ENCODE measurements at places on chromosomes 13 and 19.

GRCh38 chr13:59459972-59460371 is 703.8 kb downstream of the DIAPH3 start:
- DNase-seq, result no peak

- no peak for DNase-seq
Observed at GRCh38 chr19:30968210-30968609, 381.0 kb downstream of the TSHZ3 start.

DNA sequence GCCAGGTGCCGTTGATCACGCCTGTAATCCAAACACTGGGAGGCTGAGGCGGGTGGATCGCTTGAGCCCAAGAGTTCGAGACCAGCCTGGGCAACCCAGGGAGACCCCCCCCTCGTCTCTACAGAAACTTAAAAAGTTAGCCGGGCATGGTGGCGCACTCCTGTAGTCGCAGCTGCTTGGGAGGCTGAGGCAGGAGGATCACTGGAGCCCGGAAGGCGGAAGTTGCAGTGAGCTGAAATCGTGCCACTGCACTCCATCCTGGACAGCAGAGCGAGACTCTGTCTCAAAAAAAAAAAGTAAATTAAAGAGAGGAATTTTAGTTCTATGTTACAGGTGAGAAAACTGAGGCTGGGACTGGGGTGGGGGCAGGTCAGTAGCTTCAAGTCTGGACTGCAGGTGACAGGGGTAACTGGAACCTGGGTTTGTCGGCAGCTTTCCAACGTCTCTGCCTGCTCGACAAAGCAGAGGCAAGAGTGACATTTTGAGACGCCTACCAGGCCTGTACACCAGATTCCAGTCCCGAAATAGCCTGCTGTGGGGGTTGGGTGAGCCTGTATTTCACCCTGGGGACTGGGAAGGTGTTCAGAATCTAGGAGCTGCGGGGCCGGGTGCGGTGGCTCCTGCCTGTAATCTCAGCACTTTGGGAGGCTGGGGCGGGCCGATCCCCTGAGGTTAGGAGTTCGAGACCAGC is 1.2 kb downstream of the SELENOW start:
- no peak for DNase-seq

DNA sequence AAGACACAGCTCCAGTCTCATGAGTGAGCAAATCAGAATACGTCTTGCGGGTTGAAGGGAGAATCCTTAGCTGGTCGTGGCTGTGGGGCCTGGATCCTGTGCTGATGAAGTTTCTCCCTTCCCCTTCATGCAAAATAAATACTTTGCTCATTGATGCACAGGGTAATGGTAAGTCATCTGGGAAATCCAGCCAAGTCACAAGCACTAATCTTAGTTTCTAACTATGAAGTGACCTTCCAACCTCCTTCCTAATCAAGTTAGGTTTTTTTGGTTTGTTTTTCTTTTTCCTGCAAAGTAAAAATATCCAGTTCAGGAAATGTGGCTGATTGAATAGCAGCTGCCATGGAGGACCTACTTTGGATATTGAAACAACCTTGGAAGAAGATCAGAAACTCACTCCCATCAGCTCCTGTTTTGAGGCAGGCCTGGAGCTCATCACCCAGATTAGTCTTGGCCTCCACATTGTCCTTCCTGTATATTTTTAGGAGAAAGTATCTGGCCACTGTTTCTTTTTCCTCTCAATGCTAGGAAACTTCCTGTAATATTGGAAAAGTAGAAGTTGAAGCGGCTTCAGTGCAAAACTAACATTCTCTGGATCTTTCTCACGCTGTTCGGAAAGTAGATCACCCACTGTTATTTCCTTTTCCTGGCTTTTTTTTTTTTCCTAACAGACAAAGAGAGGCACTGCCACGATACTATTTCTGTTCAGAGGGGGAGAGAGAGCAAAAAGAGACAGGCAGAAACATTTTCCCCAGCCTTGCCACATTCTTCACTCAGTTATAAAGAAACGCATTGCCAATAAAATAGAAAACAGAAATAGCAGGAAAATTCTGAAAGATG is 12.3 kb upstream of the ARL11 start:
- no peak for DNase-seq

GRCh38 chr13:46126552-46127357 is 21.9 kb upstream of the CPB2 start:
- peak; percentile 75 for DNase-seq

- DNase-seq, result peak; percentile 96
Observed at GRCh38 chr13:40564342-40565001, 102.0 kb downstream of the FOXO1 start.

GRCh38 chr19:40442328-40443130 is 1.6 kb downstream of the SERTAD3 start:
- no peak for DNase-seq

DNA sequence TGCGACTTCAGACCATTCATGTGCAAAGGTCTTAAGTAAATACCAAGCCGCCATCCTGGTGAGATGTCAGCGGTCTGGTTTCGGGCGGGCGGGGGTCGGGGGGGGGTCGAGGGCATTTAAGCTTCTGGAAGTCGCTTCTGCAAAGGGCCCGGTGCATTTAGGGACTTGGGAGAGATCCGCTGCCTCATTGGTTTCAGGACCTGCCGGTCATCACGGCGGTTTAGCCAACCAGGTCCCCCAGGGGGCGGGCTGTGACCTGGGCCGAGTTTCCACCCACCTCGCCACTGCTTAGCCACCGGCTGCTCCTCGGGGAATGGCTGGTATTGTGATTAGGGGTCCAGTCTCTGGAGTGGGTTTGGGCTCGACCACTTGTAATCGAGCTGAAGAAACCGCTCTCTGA is 7.8 kb downstream of the ANKLE1 start:
- DNase-seq, result no peak

DNA sequence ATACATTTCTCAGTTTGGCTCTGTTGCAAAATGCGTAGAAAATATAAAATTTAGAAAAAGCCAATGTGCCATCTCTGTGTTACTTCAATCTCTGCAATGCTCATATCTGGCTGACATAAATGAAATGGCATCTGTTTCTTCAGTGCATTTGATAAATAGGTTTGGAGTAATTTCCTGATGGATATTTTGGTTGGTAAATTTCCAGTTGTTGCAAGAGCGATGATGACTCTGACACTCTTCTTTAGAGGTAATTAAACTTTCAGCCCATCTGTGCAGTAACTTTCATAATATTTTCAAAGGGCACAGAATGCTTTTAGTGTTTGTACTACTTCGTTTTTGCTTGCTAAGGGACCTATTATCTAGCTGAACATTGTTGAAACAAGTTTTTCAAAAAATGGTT is 1286.4 kb downstream of the PCDH9 start:
- DNase-seq, result no peak

GRCh38 chr13:73210218-73210883 is 151.5 kb downstream of the KLF5 start:
- peak; percentile 82 for DNase-seq

GRCh38 chr13:99273128-99273527 is 14.9 kb upstream of the GPR18 start:
- DNase-seq, result no peak

- DNase-seq, result no peak
Observed at GRCh38 chr13:100130092-100130491, 41.2 kb downstream of the PCCA start.

- DNase-seq, result no peak
Observed at GRCh38 chr13:78460176-78460575, 143.2 kb downstream of the POU4F1 start.

- no peak for DNase-seq
Observed at GRCh38 chr19:42596391-42597072, 1.8 kb upstream of the CEACAM8 start.

GRCh38 chr13:27541386-27541785 is 78.9 kb downstream of the LNX2 start:
- DNase-seq, result no peak

DNA sequence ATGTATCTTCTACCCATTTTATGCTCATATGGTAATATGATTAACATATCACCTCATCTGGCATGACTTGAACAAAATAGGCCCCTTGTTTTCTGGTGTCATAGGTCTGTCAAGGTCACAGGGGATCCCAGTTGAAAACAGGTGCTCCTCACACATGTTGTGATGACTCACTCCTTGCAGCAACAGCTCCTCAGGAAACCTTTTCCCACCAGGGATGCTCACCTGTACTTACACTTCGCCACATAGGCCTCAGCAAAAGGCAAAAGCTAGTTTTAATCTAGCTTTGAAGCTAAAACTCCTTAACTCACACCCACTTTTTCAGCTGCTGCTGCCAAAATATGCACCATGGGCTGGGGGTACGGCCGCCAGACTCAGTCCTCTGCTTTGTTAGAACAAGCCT is 110.0 kb upstream of the SOX21 start:
- DNase-seq, result no peak

DNA sequence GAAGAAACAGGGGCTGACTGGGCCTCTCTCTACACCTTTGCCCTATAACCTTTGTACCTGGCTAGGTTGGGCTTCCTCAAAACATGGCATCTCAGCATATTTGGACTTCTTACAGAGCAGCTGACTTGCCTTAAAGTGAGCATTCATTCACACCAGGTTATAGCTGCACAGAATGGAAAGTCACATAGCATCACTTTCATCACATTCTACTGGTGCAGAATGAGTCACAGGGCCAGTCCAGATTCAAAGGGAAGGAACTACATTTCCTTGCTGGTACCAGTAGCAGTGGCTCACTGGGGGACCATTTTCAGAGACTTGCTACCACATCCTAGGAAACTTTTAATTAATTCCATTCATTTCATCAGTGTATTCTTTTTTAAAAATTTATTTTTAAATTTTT is 20.3 kb upstream of the TPTE2 start:
- no peak for DNase-seq

DNA sequence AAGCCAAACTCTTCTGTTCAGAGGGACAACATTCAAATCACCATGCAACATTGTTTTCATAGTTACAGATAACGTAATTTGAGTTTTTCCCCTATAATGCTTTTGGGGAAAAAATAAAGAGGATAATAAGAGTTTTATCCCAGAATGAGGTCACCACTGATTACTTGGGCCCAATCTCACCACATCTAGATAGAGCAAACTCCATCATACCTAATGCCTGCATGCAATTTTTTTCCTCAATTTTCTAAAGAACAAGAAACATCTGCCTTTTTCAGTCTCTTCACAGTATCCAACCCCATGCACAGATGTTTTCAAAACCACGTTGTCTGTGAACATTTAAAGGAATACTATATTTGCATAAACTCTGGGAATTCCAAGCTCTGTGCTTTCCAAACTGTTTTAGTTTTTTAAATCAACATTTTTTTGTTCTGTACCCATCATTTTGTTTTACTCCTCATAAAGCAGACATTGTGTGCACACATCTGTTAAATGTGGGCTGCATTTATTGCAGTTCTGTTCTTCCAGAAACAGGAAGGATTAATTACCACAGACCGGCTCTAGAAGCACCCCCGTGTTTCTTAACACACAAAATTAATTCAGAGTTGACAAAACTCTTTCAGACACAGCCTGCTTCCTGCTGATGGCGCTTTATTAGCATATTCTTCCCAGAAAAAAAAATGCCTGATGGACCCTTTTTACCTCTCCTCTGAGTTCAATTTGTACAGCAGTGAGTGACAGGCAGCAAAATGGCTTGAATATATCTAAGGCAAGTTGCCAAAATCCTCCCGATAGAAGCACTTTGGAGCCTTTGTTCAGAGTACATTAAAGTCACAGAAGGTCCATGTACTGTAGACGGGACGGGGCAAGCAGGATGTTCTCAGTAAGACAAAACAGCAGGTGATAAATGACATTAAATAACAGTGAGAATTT is 1171.9 kb downstream of the EFNB2 start:
- no peak for DNase-seq

DNA sequence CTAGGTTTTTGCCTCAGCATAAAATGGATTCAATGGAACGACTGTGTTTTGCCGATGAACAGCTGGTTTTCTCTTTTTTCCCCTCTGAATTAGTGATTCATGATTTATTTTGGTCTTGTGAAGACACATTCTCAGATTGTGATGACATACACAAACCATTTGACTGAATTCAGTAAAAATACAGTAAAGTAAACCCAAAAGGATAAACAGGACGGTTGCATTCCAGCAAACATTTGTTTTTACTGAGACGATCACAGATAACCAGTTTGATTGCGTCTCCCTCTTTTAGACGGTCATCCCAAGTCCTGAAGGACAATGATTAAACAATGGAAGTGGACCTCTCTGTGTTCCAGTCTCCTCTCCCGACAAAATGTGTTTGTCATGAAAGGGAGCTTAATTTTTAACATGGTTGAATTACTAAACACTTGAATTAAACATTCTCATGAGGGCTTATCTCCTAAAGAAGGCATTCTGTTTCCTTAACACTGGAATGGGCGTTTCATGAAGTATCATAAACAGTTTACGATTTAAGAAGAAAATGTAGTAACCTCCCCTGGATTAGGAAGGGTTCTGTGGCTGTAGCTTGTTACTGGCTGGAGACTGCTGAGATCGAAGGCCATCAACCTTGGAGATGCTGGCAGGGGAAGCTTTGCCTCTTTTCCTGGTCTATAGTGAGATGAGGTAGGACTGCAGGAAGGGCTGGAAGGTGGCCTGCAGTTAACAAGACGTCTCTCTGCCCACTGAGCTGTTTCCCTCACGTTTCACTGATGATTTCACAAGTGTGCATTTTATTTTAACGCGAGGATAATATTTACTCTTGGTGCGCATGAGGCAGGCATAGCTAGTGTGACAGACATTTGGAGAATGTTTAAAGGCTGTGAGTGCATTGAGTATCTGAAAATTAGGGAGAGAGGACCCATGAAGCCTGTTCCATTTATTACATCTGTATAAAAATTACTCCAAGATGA is 457.9 kb downstream of the FGF9 start:
- DNase-seq, result no peak

GRCh38 chr13:51929699-51930098 is 67.9 kb downstream of the CCDC70 start:
- DNase-seq, result no peak

DNA sequence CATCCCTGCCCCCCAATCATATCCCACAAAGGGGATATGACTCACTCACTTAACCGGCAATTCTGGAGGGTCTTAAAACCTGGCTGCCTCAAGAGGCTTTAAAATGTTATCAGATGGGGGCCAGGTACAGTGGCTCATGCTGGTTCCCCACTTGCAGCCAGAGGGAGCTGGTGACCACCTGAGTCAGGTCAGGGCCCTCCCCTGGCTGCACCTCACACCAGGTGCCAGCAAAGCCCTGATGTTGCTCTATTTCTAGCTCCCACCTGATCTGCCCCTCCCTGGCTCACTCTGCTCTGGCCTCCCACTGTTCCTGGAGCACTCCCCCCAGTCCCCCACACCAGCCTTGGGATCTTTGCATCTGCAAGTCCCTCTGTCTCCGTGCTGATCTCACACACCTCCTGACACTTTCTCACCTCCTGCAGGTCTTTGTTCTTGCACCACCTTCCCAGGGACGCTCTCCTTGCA is 14.2 kb downstream of the HPN start:
- no peak for DNase-seq

DNA sequence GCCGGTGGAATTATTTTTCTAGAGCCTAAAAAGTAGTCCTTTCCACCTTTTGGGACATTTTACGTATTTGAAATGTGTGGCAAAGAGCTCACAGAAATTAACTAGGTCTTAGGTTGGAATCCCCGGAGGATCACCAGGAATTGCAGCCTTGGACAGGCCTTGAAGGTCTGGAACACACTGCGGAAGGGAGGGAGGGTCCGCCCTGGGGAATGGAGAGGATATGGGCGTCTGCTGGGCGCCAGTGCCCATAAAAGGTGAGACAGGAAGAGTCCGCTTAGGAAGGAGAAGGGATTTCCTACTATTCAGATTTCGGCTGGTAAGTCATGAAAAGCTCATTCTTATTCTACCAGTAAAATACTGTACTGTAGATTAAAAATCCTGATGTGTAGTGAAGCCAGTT is 111.9 kb downstream of the COL4A2 start:
- DNase-seq, result no peak

- DNase-seq, result no peak
Observed at GRCh38 chr13:111304041-111304544, 16.3 kb upstream of the TEX29 start.
